CD4-positive, alpha-beta T cell treated with Interleukin-17A for 1 hour (primary cell): ENCODE measurements at places on chromosomes 6 and 20.

GRCh38 chr20:38119446-38119845 lies 45.6 kb downstream of the TGM2 start:
- DNase-seq: no peak

DNA sequence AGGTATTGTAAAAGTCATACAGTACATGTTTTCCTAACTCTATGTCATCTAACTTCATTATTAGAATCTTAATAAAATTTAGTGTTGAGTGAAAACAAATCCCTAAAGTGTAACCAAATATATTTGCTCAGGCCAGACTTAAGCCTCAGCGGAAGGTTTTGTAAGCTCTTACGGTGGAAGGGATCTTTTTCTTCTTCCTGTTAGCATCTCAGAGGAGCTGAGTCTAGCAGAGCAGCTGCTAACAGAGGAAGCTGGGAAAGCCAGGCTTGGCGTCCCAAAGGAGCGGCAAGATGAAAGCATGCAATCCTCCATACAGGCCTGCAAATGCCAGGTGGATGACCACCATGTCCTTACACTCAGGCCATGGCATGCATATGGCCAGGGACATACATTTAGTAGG lies 72.4 kb downstream of the ADTRP start:
- no peak for DNase-seq

GRCh38 chr6:110364364-110365105 lies 6.4 kb upstream of the METTL24 start:
- DNase-seq: no peak

GRCh38 chr6:5521322-5521721 lies 260.0 kb downstream of the FARS2 start:
- DNase-seq: peak; percentile 7

- peak; percentile 28 for DNase-seq
These were observed 380.9 kb upstream of the RGS17 start for GRCh38 chr6:153511896-153512496.

- DNase-seq: no peak
These were observed 46.9 kb upstream of the DTNBP1 start for GRCh38 chr6:15709651-15710269.

- DNase-seq: no peak
These were observed 96.2 kb upstream of the MAP7 start for GRCh38 chr6:136646377-136646776.

DNA sequence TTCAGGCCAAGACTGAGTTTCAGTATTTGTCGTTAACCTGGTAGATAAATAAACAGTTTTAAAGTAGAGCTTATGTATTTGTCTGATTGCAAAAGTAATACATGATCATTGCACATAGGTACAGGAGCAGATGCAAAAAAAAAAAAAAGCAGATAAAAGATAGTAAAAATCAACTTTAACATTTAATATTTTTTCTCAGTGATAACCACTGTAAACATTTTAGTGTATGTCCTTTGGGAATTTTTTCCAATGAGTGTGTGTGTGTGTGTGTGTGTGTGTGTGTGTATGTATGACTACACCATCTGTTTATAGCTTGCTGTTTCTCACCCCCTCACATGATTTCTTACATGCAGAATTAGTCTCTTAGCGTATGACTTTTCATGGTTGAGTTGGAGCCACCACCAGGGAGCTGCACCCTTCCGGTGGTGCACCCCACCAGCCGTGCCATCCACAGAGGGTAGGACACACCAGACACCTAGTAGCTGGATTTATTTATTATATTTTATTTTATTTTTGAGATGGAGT lies 26.3 kb downstream of the WRNIP1 start:
- DNase-seq: no peak

DNA sequence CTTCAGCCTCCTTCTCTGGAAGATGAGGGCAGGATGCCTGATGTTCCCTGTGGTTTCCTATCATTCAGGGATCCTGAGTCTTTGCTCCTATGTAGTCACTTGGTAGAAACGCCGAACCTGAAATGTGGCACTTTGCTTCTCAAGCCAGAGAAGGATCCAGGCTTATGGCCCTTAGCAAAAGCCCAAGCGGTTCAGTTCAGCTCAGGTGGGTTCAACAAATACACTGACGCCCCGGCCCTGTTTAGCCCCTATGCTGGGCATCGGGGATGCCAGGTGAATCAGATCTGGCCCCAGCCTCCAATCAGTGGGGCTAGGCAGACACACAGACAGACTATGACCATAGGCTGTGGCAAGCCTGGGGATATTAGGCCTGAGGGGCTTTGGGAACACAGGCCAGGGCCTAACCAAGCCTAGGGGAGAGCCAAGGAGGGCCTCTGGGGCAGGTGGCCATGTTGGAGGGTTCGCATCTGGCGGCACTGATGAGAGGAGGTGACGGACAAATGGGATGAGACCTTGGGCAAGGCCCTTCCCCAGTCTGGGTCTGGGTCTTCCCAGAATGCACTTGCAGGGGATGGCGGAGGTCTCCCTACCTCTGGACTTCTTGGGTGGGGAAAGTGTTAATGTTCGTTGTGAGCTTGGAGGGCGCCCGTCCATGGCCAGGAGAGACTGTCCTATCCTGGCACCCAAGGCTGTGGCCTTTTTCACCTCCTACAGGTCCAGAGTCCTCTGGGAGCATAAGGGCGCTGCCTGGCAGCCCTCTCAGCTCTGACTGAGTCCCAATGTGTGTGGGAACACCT lies 17.6 kb upstream of the SRC start:
- DNase-seq: no peak

- no peak for DNase-seq
These were observed 53.8 kb downstream of the CD40 start for GRCh38 chr20:46171909-46172308.

DNA sequence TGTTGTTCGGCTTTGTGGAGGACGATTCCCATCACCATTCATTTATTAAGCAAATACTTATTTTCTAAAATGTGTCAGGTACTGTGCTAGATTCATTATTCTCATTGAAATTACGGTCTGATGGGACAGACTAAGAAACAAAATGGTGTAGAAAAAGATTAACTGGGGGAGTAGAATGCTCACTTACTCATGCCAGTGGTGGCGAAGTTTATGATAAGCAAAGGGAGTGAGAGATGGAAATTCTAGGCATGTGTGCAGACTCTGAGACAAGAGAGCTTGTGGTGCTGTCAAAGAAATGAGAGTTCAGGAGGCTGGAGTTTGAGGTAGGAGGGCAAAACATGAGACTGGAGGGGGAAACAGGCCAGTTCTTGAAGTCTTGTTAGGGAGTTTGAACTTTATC lies 896 bp downstream of the RPP21 start:
- no peak for DNase-seq

DNA sequence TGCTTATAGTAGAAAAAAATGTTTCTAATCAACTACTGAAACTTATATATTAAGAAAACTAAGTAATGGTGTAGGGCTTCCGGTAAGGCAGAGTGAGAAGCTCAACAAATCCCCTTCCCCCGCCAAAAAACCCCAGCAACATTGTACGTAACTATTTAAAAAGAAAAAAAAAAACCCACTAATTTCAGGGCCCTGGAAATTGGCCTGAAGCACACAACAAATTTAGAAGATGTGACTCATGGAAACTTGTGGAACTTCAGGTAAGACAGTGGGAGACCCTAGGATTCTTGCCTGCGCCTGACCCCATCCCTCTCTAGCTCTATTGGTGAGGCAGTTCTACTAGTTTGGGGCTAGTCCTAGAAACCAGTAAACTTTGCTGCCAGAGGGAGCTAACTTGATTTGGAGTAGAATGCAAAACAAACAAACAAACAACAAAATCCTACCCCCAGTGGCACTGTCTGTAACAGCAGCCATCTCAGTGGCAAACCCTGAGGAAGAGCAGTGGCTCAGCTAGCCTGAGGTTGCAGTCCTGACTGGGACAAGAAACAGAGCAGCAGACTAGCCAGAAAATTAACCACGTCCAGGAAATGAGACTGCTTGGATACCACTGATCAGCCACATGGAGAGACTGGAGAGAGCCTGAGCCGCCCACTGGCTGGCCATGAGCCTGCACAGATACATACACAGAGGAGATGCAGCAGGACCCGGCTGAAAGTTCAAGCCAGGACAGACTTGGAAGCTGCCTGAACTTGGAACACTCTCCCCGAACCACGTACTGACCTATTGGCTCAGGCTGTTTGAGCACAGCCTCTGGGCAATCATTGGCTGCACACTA lies 135.1 kb downstream of the TBXT start:
- no peak for DNase-seq

- DNase-seq: peak; percentile 62
These were observed 61.5 kb downstream of the GPX5 start for GRCh38 chr6:28586962-28587745.

- DNase-seq: no peak
These were observed 631.1 kb upstream of the POU3F2 start for GRCh38 chr6:98203170-98203806.

DNA sequence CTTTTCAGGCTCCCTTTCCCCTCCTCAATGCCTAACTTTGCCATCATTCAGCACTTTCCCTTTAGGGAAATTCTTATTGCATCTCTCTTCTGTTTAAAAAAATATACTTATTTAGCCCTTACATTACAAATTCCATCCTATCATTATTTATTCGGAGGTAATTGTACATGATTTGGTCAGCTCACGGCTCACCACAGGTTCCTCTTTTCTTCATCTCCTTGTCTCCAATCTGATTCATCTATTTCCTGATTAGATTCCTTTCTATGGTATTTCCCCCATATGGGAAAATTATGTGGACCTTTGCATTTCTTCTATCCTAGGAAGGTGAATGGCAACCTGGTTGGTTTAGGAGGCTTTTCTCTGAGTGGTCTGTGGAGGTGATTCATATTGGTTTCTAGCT lies 12.9 kb upstream of the EMILIN3 start:
- DNase-seq: no peak

GRCh38 chr6:138817799-138818198 lies 21.9 kb downstream of the ECT2L start:
- no peak for DNase-seq

- DNase-seq: no peak
These were observed 134.0 kb downstream of the QRSL1 start for GRCh38 chr6:106763361-106763760.

DNA sequence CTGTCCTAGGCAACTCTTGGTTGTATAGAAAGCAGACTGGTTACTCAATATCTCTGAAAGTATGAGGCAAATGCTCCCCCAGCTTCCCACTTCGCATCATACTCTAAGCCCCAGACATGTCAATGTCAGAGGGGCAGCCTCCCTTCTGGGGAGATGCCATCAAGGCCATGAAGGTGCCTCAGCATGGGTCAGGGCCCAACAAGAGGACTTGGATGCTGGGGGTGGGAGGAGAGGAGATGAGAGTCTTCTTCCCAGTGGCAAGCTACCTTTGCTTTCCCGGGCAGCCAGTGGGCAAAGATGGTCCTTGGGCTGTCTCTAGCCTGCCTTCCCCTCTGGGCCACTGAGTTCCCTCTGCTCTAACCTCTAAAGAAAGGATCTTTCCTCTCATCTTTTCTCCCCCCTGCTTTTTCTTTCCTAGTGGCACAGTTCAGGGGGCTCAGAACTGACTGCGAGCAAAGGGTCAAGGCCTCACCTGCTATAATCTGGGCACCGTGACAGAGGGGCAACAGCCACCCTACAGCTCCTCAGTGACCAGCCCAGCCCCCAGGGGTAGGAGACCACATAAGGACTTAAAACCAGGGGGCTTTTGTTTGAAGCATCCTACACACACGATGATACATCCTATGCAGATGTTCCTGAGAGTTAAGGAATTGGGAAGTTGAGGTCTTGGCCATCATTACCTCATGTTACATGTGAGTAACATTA lies 26.2 kb downstream of the MOCS1 start:
- DNase-seq: no peak

DNA sequence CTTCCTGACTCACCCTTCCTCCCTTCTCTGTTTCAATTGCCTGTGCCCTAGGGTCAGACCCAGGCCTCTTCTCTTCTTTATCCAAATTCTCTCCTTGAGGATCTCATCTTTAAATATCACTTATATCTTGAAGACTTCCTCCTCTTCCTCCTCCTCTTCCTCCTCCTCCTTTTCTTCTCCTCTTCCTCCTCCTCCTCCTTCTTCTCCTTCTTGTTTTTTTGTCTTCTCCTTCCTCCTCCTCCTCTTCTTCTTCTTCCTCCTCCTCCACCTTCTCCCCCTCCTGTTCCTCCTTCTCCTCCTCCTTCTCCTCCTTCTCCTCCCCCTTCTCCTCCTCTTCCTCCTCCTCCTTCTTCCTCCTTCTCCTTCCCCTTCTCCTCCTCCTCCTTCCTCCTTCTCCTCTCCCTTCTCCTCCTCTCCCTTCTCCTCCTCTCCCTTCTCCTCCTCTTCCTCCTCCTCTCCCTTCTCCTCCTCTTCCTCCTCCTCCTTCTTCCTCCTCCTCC lies 127.6 kb upstream of the AKIRIN2 start:
- DNase-seq: no peak

- DNase-seq: no peak
These were observed 935 bp upstream of the RFX6 start for GRCh38 chr6:116876107-116876506.

DNA sequence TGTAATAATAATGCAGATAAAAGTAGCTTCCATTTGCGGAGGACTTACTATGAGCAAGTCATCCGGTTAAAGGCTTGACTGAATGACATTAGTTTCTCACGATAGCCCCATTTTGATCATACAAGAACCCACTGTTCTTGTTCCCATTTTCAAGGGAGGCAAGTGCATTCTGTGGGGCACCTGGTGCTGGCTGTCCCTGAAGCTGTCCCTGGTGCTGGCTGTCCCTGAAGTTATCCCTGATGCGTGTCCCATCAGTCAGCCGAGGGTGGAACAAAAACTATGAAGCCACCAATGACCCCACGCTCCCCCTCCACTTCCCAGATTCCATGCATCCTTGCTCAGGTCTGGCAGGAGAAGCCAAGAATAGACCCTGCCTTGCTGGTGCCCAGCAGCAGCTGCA lies 95.3 kb downstream of the EDN3 start:
- DNase-seq: no peak

DNA sequence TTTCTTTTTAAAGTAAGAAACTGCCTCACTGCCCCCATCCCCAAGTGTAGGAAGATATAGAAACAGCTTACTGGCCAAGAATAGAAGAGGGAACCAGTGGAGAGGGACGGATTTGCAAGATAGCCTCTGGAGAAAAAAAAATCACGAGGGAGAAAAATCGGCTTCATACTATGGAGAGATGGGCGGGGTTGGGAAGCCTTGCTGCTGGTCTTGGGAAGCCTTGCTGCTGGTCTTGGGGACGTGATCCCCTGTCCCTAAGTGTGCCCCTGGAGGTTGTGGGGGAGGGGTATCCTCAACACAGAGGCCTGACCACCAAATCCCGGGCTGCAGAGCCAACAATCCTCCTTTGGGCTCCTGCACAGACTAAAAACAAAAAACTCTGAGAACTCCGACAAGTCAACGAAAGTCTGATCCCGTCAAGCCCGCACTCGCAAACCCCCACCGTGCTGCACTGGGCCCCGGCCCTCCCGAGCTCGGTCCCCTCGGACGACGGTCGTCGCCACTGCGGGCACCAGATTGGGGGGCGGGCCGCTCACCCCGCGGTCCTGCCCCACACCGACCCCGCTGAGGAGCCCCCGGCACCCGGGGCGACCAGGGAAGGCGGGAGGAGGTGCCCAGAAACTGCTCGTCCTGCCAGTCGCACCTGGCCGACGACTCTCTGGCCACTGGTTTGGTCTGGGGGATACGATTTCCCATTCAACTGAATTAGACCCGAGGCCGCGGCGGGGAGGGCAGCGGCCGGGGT lies 750 bp downstream of the MAP7 start:
- no peak for DNase-seq

DNA sequence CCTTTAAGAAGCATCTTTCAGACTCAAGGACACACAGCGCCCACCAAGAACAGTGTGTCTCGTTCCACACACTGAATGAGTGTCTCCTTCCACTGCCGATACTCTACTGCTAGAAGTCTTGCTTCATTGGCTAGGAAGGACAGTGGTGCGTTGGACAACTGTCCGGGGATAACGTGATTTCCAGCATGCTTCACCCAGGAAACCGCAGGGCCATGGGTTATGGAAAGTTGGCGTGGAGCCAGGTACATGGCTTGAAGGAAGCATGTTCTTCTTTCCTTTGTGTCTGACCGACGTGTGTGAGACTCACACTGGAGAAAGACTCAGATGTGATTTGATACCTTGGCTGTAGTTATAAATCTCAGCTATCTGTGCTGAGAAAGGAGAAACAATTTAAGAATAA lies 73.2 kb downstream of the SMOC2 start:
- no peak for DNase-seq
